ENCODE measurements at places on chromosomes 4 and X. TPM values are rescaled to one million over a fixed set of nuclear protein-coding genes. Genes with fewer than 3 reads are reported as not detected.

Gene DCAF4L1
- not detected for total RNA-seq

DNA sequence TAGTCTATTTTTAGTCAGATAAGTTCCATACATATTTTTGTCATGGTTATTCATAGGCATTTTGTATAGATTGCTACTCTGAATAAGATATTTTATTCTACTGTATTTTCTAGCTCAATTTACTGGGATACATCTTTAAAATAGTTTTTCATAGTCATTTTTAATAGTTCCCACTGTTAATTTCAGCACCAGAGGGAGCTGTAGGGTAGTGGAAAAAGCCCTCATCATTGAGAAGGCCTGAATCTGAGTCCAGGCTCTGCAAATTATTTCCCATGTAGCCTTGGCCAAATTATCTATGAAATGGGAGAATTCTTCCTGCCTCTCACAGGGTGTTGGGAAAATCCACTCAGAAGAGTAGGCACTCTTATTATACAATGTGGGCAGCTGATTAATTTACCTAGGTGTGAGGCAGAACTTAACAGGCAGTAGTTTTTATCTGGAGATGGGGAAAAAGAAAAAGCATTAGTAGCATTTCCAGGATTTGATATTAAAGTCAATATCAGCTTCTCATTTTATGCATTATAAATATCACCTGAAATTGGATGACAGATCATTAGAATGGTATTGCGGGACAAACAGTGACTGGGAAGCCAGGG, 102.9 kb upstream of the PAQR3 start:
- DNase-seq: peak; percentile 23

Gene FRMD7
- not detected for total RNA-seq

Gene FOXR2
- total RNA-seq: not detected

DNA sequence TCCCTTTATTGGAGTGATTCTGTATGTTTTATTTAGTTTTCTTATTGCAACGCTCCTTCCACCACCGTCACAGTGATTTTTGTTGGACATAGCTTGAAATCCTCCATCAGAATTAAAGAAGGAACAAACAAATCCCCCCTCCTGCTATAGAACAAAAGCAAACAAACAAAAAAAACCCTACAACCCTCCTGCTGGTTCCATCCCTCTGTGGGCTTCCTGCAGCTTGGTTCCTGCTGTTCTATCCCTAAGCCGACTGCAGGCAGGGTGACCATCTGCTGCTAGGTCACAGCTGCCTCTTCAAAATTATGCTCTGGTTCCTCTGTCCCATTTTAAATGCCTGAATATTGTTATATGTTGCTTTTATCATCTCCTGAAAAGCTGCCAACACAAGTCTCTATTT, 116.8 kb upstream of the AGA start:
- DNase-seq: no peak

DNA sequence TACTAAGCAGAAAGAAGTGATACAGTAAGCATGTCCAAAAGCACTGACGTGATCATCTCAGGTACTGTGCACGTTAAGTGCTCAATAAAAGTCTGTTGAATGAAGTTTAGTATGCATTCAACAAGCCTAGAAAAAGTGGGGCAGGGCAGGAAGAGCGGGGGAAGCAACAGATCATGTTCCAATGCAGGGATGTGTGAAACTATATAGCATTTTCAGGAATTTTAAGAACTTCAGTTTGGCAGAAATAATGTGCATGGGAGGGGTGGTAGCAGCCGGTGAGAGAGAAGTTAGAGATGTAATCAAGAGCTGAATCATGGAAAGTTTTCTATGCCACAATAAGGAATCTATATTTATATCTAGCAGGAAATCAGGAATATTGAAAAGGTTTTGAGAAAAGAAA, 19.2 kb upstream of the CCNA2 start:
- DNase-seq: no peak

DNA sequence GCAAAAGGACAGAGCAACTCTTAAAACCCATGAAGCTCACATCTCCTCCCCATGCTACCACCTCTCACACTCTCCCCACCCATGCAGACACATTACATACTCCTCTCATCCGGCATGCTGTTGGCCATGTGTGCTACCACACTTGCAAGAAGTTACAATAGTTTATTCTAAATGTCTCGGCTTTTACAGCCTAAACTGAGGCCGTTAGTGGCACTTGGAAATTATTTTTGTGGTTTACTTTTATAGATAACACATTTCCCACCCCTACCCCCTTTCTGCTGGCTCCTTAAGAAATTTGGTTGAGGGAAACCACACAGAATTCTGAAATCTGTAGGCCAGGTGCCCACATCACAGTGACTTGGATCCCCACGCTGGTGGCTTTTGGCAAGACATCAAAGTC, 141.1 kb upstream of the HHIP start:
- DNase-seq: no peak

DNA sequence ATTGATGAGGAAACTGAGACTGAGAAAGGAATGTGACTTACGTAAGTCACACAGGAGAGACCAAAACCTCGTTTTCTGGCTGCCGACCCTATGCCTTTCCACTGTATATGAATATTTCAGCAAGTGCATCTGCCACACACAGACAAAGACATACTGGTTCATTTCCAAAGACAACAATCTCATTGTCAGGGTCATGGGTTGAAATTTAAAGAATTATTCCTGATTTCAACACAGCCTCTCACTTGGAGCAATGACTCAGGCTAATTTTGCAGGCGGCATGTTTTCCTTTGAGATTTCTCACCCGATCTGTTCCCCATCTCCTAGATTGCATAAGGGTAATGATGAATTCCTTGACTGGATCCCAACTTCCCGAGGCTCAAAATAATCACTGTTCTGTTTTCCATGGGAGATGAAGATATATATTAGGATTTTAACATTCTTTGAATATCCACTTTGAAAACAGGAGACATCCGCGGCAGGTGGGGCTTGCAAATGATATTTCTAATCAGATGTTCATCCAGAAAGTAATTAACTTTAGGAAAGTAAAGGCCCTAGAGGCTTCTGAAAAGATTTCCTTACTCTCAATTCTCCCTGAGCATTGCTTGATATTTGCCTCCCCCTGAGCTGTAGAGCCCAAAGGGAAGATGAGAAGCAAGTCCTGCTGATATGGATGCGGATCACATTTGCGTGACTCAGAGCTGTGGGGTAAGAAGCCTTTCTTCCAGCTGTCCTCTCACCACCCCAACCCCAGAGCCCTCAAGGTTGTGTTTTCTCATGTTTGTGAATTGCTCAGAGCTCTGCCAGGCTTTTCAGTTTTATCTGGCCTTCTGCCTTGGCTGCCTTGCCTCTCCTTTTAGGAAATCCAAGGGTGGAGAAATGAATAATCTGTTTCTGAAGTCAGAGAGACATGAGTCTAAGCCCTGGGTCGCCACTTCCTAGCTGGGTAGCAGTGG, 361.1 kb upstream of the BOD1L1 start:
- peak; percentile 77 for DNase-seq

Gene EREG
- 37.1 TPM for total RNA-seq

DNA sequence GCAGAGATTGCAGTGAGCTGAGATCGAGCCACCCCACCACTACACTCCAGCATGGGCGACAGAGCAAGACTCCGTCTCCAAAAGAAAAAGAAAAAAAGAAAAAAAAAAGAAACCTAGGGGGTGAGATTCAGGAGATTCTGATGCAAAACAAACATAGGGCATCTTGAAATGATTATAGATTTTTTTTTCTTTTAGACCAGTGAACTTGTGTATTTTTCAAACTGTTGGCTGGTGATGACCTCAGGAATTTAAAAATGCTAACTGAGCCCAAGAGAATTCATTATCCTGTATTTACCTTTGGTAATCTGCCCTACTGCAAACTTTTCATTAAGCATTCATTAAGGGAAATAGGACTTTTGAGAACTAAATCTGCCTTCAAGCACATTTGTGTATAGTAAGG, 20.6 kb downstream of the ATP10D start:
- no peak for DNase-seq

- DNase-seq: no peak
Observed at GRCh38 chrX:12026481-12026880, 111.8 kb upstream of the FRMPD4 start.

- peak; percentile 45 for DNase-seq
Observed at GRCh38 chr4:181685461-181685860, 557.7 kb upstream of the TENM3 start.

- DNase-seq: no peak
Observed at GRCh38 chr4:137454767-137455166, 77.5 kb downstream of the PCDH18 start.

GRCh38 chrX:36019125-36019524, 99.6 kb downstream of the CFAP47 start:
- DNase-seq: no peak

Gene GPRIN3
- total RNA-seq: 0.03 TPM

DNA sequence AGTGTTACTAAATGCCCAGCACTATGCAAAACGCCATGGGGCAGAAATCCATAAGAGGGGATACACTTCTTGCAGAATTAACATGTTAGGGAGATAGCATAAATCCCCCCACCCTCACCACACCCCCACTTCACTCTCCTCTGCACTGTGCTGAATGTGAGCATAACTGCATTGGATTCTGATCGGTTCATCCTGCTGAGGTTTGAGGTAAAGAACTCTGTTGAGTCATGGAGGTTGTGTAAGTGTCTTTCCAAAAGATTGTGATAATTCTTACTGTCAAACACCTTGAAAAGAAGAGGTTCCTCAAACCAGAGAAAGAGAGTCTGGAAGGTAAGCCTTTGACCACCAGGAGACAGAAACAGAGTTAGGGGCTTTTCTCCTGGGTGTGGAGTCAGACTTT, 43.6 kb downstream of the RBM47 start:
- DNase-seq: no peak

Gene TEX13C
- not detected for total RNA-seq

- DNase-seq: peak; percentile 79
Observed at GRCh38 chr4:39464886-39465501, 6.1 kb downstream of the LIAS start.

- DNase-seq: no peak
Observed at GRCh38 chr4:75666299-75666698, 6.9 kb downstream of the G3BP2 start.

Gene NR0B1
- not detected for total RNA-seq

Gene HEPH
- total RNA-seq: not detected

Gene FGB
- total RNA-seq: not detected
